Activated CD4-positive, alpha-beta T cell treated with anti-CD3 and anti-CD28 coated beads, Interleukin-2, amount 10 ng/mL, durations not matched to agents 7 days and 5 days (primary cell): ENCODE measurements at places on chromosomes 13 and 19.

- DNase-seq: peak; percentile 81
Measured at GRCh38 chr19:49672131-49672919, 4.7 kb upstream of the PRMT1 start.

- peak; percentile 72 for DNase-seq
Measured at GRCh38 chr19:8575467-8575997, 1.7 kb downstream of the MYO1F start.

- no peak for DNase-seq
Measured at GRCh38 chr13:103694033-103694432, 627.8 kb upstream of the SLC10A2 start.

DNA sequence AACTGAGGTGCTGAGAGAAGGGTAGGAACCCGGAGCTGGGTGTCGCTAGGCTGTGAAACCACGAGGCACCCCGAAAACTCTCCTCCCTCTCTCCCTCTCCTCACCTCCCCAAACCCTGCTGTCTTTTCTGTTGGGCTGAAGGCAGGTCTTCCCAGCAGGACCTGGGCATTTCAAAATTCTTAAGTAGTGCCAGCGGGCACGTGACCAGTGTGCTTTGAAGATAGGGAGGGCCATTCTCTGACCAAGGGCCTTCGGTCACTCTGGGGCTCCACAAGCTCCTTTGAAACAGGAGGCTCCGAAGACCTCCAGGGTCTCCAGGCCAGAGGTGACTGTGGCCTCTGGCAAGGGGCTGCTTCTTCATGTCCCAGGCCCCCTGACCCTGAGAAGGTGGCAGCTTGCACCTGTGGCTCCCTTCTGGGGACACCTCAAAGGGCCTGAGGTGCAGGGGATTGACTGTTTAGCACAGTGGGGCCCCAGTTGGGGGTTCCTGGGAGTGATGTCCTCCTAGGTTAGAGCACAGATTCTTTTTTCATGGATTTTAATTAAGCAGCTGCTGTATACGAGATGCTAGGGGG is 48.3 kb downstream of the DNM2 start:
- no peak for DNase-seq

GRCh38 chr19:39212375-39212742 is 8.3 kb upstream of the SYCN start:
- DNase-seq: peak; percentile 74

GRCh38 chr19:47122359-47123335 is 8.0 kb upstream of the SAE1 start:
- DNase-seq: no peak

- DNase-seq: no peak
Measured at GRCh38 chr13:22062478-22063205, 391.8 kb downstream of the FGF9 start.

- DNase-seq: no peak
Measured at GRCh38 chr19:3470500-3471128, 9.7 kb downstream of the SMIM24 start.

DNA sequence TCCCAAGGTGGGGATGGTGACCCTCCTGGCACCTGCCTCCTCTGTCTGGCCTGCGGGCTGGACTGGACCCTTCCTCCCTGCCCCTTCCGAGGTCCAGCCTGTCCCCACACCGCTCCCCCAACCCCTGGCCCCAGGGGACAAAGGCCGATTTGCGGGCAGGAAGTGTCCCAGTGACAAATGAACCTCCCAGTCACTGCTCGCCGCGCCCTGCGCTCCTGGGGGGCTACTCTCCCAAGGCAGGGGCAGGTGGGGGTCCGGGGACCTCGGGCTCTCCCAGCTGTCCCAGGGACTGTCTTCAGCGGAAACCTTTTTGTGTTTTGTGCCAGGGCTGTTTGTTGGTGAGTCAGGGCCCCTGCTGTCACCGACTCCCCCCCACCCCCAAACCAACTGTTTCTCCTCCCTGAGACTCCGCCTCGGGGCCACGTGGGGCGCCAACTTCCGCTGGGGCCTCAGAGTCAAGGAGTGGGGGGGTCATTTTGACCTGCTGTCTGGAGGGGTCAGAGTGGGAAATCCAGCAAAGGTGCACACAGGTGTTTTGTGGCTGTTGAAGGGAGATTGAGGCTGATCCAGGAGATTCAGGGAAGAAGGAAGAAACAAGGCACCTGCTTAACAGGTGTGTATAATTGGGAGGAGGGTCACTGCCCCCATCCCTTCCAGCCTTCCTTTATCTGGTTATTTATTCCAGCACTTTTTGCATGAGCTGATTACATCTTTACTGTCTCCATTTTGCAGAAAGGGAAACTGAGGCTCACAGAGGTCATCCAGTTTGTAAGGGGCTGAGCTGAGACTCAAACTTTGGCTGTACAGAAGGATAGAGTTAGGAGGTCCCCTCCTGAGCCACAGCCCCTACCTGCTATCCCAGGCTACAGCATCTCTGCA is 831 bp downstream of the PGPEP1 start:
- DNase-seq: peak; percentile 60

DNA sequence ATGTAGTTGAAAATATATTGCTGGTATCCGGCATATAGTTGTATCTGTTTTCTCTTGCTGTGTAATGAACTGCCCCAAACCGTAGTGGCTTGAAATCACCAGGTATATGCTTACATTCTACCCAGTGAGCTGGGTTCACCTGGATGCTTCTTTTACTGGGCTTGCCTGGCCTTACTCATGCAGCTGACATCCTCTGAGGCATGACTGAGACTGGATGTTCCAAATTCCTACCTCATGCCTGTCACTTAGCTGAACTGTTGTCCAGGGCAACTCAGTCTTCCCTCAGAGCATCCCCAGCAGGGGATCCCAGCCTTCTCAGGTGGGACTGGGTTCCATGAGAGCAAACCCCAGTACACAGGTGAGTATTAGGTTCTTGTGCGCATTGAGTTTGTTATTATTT is 66.8 kb downstream of the IFT88 start:
- no peak for DNase-seq

- peak; percentile 17 for DNase-seq
Measured at GRCh38 chr19:35445826-35446593, 2.0 kb upstream of the FFAR2 start.

DNA sequence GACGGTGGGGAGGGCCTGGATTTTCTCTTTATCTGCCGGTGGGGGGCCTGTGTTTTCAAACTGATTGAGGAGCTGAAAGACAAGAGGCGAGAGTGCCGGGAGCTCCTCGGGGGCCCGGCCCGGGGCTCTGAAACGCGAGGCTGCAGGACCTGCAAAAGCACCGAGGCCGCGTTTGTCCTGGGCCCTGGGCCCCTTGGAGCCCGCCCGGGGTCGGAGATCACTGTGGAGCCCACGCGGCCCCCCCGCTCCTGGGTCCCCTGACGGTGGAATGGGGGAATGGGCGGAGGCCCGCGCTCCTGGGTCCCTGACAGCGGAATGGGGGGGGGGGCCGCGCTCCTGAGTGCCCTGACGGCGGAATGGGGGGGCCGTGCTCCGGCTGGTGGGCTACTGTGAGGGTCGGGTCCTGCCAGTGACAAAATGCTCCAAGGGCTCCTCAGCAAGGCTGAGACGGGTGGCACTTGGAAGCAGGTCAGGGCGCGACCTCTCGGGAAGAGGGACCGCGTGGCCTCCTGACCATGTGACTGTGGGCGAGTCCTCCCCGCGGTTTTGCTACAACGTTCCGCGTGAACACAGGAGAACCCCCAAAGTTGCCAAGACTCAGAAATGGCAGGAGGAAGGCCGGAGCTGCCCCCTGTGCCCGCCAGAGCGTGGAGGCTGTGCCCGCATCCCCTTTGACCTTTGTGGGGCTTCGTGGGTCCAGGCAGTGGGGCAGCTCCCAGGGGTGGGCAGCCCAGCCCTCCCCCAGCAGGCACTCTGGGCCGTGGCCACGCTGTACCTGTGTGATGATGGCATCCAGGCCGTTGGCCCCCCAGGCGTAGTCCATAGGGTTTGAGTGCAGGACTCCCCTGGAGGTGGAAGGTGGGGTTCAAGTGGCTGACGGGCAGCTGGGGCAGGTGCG is 9.5 kb downstream of the FGF22 start:
- DNase-seq: no peak

GRCh38 chr13:106551751-106552150 is 16.2 kb downstream of the ARGLU1 start:
- DNase-seq: no peak

GRCh38 chr13:51895906-51896888 is 34.4 kb downstream of the CCDC70 start:
- peak; percentile 63 for DNase-seq
